ENCODE measurements at places on chromosomes 12 and 14. TPM values are rescaled to one million over a fixed set of nuclear protein-coding genes. Genes with fewer than 3 reads are reported as not detected.

LALBA gene
- total RNA-seq: not detected

DNA sequence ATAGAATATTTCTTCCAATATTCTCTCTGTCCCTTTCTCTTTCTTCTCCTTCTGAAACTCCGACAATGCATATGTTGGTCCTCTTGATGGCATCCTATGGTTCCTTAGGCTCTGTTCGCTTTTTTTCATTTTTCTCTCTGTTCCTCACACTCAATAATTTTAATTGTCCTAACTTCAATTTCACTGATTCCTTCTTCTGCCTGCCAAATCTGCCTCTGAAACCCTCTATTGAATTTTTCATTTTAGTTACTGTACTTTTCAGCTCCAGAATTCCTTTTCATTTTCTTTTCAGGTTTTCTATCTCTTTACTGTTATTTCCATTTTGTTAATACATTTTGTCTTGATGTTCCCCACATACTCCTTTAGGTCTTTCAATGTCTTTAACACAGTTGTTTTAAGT lies 67.0 kb upstream of the TTC7B start:
- peaks cover 7% of the 10 kb centered on the region for H3K4me1 ChIP-seq
- no peak overlapping the region for H3K27ac ChIP-seq
- no peaks in the 10 kb centered on the region for H3K27me3 ChIP-seq
- peaks cover 17% of the 10 kb centered on the region for H3K36me3 ChIP-seq
- DNase-seq: no peak

DNA sequence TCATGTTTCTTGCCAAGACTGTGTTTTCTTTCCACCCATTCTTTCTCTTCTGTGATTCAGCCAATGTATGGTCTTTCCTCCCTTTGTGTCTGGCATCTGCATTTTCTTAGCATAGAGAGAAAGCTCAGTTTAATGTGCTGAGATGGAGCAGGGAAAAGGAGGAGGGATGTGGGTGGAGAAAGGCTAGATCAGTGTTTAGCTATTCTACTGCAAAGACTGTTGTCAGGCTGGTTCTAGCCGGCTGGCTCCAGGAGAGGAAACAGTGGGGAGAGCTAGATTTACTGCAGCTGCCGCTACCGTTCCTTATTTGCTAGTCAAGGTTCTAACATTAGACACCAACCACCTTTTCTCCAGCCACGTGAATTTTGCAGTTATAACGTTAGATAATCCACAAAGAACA lies 5.2 kb upstream of the RIMKLB start:
- no peaks in the 10 kb centered on the region for H3K27me3 ChIP-seq
- peak overlapping the region; percentile 98 for H3K27ac ChIP-seq
- no peaks in the 10 kb centered on the region for H3K36me3 ChIP-seq
- peak overlapping the region; percentile 15 for H3K4me3 ChIP-seq
- DNase-seq: peak; percentile 74

DNA sequence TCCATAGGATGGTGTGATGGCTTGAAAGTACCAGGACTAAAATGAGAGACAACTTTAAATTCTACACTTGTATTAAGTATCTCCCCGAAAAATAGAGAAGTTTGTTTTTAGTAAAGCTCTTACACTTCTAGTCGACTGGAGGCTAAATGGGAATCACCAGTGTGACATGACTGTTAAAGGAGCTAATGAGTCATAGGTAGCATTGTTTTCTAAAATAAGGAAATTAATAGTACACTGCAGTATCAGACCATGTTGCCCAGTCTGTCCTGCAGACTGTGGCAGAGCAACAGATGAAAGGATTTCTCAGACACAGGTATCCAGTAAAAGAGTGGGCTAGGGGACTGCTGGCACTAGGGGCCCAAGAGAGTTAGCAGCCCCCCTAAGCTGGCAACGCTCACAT lies 140.1 kb downstream of the TMEM117 start:
- no peak overlapping the region for H3K27ac ChIP-seq
- peaks cover 6% of the 10 kb centered on the region for H3K27me3 ChIP-seq
- peaks cover 22% of the 10 kb centered on the region for H3K4me1 ChIP-seq
- peaks cover 64% of the 10 kb centered on the region for H3K36me3 ChIP-seq
- no peak overlapping the region for H3K4me3 ChIP-seq

- H3K4me3 ChIP-seq: no peak overlapping the region
- H3K36me3 ChIP-seq: no peaks in the 10 kb centered on the region
- peaks cover 24% of the 10 kb centered on the region for H3K4me1 ChIP-seq
Measured at GRCh38 chr14:57871459-57872080, 5.7 kb upstream of the SLC35F4 start.
